GM06990 (cell line): ENCODE measurements at places on chromosomes 5 and 9.

DNA sequence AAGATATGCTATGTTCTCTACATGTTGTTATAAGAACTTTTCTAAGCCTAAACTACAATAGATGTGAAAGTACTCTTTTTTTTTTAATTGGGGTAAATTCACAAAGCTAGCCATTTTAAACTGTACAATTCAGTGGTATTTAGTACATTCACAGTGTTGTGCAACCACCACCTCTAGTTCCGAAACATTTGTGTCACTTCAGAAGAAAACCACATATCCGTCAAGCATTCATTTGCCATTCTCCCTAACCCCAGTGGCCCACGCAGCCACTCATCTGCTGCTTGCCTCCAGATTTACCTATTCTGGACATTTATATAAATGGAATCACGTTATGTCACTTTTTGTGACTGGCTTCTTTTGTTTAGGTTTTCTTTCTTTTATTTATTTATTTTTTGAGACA, 43.1 kb downstream of the SPTAN1 start:
- DNase-seq, result no peak

DNA sequence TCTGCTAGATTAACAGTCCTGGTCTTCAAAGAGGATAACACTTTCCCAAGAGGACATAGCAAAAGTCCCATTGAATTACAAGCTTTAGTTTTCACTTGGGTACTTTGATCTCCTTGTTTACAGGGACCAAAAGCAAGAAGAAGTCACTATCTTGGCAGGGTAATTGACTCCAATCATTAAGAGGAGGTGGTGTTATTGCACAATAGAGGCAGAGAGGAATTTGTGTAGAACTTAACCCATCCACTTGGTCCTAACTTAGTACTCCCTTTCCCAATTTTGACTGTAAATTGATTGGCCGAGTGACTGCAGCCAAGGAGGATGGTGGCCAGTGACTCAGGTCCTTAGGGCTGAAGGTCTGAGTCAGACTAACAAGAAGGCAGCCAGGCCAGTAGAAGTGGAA, 9.3 kb upstream of the TRPC7 start:
- DNase-seq, result no peak

DNA sequence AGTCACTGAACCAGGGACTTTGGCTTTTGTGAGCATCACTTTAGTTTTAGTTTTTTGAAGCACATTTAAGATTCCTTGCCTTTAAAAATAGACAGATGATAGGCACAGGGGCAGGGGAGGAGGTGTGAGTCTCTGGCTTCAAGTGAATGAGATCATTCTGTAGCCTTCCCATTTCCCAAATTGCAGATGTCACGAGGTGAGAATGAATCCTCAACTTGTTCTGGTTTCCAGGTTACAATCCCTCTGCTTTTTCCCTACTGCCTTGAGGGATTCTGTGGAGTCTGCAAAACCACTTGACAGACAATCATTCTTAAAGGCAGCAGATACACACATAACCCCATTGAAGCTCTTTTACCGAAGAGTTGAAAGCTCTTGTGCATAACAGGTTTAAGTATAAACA, 332.4 kb downstream of the DMAC1 start:
- DNase-seq, result no peak

GRCh38 chr5:115661563-115661962, 35.7 kb upstream of the TMED7 start:
- DNase-seq, result no peak

GRCh38 chr9:77783518-77783917, 135.4 kb upstream of the GNA14 start:
- DNase-seq, result no peak

DNA sequence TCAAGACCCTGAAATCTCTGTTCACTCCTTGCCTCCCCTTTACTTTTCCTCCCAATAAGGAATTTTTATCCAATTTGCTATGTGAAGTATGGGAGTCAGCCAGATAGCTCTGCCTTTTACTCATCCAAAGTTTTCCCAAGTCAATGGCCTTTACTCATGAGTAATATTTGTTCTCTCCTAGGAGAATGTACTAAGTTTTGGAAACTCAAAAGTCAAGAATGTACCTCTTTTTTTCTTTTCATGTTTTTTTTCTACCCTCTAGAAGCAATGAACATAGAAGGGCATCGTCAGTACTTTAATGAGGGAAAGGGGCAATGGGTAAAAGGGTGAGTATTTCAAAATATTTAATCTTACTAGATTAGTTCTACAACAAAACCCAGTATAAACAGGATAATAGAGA, 140.2 kb upstream of the SGCD start:
- no peak for DNase-seq

DNA sequence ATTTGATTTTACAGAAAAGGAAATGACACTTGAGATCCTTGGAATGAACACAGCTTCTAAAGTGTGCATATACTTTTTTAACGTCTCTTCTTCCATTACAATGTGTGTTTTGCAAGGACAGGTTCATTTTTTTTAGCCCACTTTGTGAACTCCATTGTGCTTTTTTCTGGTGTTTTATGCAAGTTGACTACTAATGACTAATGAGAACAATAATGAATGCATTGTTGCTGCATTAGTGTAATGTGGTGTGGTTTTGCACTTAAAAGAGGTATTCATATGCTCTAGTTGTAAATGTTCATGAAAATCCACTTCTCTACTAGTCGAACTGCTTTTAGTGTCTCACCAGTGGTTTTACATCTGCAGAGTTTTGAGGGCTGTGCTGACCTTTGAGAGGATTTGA, 93.6 kb downstream of the UHRF2 start:
- DNase-seq, result no peak

- DNase-seq, result no peak
Measured at GRCh38 chr5:1734271-1734907, 65.2 kb downstream of the MRPL36 start.

GRCh38 chr5:181037365-181037861, 2.7 kb upstream of the BTNL9 start:
- no peak for DNase-seq

DNA sequence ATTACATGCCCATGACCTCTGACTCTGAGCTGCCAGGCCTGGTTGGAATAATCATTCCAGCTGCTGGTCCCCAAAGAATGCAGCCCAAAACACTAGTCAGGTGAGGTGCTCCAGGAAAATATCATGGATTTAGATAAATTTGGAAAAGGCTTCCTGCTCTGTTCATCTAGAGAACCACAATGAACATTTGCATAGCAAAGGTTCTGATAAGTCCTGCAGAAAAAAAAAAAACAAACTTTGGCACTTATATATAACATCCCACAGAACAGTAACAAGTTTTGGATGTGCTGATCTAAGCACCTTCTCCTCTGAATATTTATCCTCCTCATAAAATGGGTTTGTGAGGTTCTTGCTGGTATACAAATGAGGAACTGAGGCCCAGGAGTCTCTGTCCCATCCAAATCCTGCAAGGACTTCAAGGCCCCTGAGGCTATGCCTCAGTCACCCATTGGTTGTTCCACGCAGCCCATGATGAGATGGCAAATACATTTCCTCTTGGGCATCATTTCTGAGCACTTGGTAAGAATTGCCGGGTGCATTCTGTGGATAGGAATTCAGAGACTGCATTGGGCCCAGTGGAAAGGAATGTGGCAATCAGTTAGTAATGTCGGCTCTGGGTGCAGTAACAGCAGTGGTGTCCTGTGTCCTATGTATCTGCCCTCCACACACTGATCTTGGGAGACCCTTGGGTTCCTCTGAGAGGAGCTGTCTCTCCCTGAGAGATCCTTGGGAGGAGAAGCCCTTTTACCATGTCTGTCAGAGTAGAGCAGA, 73.4 kb upstream of the ASS1 start:
- no peak for DNase-seq

DNA sequence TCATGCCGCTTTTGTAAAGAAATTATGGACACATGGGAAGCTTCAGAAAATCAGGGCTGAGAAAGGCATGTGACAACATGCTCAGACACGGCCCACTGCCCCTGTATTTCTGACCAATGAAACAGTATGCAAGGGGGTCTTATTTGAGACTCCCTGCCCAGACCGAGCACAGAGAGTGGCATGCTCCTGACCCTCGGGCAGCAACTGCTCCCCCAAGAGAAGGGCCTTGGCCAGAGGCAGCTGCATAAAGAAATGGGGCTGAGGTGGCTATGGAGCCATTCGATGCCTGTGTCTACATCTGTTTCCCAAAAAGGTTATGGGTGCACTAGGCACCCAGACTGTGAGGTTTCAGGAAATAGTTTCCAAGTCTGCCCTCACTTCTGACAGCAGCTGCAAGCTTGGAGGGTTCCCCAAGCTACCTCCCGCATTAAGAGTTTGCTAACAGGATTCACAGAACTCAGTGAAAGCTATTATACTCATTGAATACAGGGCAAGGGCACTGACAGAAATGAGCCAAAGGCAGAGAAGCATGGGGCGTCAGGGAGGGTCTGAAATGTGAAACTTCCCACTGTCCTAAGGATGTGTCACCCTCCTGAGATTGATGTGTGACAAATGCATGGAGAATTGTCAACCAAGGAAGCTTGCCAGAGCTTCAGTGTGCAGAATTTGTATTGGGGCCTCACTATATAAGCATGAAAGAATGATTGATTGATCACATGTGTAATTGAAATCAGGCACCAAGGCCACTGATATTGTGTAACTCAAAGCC, 94.3 kb downstream of the DAP start:
- no peak for DNase-seq

- DNase-seq, result no peak
Measured at GRCh38 chr9:2178034-2178734, 163.0 kb downstream of the SMARCA2 start.

- no peak for DNase-seq
Measured at GRCh38 chr9:114477642-114478041, 27.6 kb downstream of the WHRN start.

DNA sequence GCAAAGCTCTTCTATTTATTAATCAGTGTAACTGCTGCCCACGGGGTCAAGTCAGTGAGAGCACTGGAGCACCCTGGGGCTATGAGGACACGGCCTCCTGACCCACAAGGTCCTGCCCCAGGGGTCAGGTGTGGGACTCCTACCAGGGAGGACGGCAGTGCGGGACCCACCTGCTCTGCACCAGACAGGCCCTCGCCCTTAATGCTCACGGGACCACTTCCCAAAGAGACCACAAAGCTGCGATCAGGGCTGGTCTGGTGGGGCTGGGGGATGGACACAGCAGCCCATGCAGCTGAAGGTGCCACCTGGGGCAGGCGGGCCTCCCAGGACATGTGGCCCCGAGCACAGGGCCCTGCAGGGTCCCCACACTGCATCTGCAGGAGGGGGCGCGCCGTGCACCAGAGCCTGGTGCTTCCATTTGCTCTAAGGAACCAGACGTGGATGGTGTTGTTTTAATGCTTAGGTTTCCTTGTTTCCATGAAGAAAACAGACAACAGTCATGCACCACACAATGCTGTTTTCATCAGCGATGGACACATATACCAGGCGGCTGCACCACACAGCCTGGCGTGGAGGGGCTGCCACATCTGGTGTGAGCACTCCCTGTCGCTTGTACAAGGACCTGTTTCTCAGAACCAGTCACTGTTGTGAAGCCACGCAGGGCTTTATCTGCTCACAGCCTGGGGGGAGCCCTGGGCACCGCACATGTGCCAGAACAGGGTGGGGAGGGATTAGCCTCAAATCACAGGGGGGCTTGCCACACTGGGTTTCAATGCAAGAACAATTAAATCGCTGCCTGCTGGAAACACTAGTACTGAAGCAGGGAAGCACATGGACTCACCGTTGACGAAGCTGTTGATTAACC, 22.6 kb downstream of the CLPTM1L start:
- peak; percentile 2 for DNase-seq

DNA sequence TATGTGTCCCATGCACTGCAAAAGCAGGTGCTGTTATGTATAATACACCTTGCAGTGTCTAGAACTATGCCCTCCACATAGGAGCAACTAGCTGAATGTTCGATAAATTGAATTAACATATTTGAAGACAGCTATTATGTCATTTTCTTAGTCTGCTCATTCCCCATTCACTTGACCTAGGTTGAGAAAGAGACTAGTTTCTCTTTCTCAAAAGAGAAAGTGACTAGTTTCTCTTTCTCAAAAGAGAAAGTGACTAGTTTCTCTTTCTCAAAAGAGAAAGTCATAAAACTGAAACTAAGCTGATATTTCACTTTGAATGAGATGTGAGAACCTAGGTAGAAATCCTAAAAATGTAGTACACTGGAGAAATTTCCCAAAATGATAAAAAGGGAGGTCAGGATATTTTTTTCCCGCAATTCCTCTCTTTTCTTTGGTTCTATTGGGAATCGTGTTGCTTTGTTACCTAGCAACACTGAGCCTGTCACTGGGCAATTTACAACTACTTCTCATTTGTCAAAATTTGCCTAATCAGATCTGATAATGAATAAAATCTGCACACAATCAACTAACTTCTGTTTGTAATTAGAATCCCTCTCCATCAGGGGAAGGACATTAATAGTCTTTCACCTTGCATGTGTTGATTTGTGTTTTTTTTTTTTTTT, 132.0 kb upstream of the GRIA1 start:
- no peak for DNase-seq

GRCh38 chr9:107070586-107070985, 207.6 kb downstream of the ZNF462 start:
- DNase-seq, result no peak

DNA sequence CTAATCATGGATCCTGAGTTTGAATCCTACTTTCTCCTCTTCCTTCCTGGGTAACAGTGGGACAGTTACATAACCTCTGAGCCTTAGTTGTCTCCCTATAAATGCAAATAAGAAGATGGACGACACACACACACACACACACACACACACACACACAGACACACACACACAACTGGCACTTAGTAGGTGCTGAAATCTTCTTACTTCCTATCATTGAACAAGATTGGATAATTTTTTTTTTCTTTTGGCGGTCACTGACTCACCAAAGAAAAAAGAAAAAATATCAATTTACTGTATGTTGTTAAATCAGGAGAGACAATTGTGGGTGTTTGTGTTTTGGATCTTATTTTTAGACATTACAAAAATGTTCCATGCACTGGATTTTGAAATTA, 28.4 kb upstream of the TNFSF8 start:
- no peak for DNase-seq

- no peak for DNase-seq
Measured at GRCh38 chr9:5909976-5910375, 19.3 kb downstream of the MLANA start.

GRCh38 chr9:110832926-110833325, 164.3 kb downstream of the MUSK start:
- DNase-seq, result no peak

DNA sequence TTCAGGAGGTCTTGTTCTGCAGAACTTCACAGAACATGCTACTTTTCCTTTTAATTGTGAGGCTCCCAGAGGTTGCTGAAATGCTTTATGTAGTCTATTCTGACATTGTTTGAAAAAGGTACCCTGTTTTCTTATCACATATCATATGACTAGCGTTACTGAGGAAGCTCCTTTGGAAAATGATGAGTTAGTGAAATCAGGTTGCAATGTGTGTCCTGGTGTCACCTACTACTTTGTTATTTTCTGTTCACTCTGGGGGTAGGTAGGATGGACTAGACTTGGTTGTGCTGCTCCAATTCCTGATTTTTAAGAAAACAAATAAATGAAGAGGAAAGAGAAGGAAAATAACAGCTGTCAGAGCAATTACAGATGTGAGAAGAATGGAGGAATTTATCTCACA, 93.7 kb downstream of the PAPPA start:
- no peak for DNase-seq

GRCh38 chr5:39302472-39302871, 61.8 kb downstream of the C9 start:
- peak; percentile 5 for DNase-seq
